ENCODE measurements at places on chromosomes 5 and 9.

DNA sequence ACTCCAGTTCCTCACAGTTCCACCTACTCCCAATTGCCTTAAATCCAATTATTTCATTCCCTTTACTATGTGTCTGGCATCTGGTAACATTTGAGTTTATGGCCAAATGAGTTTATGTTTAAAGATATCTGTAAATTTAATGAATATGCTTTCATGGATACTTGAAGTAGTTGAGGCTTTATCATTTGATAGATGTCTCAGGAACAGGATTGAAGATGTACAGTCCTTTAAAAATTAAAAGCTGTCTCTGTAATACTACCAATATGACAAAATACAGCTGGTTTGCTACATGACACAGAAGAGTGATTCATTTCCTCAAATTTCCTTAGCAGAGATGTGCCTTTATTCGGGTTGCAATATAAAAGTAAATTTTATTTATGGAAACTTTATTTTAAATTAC lies 2326.0 kb upstream of the ACO1 start:
- DNase-seq: no peak

DNA sequence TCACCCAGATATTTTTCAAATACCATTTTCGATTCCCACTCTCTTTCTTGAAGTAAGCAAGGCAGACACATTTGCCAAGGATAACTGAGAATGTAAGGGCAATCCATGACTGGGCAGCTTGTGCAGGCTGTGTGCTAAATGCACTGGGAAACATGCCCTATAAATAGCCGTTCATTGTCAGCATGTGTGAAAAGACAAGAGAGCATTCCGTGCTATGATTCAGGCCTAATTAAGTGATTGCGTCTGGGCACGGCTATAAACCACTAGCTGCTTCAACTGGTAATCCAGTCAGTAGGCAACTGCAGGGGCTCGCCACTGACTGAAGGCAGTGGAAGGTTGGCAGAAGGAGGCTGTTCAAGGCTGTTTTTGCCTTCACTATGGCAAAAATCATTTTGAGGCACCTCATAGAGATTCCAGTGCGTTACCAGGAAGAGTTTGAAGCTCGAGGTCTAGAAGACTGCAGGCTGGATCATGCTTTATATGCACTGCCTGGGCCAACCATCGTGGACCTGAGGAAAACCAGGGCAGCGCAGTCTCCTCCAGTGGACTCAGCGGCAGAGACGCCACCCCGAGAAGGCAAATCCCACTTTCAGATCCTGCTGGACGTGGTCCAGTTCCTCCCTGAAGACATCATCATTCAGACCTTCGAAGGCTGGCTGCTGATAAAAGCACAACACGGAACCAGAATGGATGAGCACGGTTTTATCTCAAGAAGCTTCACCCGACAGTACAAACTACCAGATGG lies at the start of gene HSPB3:
Gene HSPB3 (plus strand): TSS at position 287 of the 745 bp plus-strand sequence. CDS start 91 bp downstream, at position 378.
- peak; percentile 55 for DNase-seq

- DNase-seq: no peak
Observed at GRCh38 chr5:54146916-54147315, 163.5 kb downstream of the ARL15 start.

GRCh38 chr9:90044710-90045151 lies 439.9 kb downstream of the GADD45G start:
- DNase-seq: no peak

DNA sequence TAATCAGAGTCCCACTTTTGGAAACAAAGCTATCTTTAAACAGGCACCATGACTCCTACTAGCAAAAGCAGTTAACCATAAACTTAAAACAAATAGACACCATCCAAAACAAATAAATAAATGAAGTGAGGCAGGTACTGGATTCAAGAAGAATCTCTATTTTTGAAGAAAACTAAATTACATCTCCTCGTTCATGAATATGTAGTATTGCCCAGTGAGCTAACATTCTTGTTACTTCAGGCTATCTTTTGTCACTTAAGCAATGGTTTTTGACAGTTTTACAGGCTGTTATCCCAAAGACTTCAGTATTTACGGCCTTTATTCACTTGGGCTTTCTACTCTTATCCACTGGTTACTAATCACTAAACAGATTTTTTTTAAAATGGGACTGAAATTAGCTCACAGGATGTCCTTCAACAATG lies 242.5 kb downstream of the MLLT3 start:
- no peak for DNase-seq

GRCh38 chr9:137484551-137485315 lies 25.6 kb upstream of the NSMF start:
- DNase-seq: no peak

GRCh38 chr9:99743455-99743854 lies 78.2 kb upstream of the NR4A3 start:
- no peak for DNase-seq

GRCh38 chr9:94159069-94159939 lies 75.0 kb downstream of the PTPDC1 start:
- DNase-seq: no peak

DNA sequence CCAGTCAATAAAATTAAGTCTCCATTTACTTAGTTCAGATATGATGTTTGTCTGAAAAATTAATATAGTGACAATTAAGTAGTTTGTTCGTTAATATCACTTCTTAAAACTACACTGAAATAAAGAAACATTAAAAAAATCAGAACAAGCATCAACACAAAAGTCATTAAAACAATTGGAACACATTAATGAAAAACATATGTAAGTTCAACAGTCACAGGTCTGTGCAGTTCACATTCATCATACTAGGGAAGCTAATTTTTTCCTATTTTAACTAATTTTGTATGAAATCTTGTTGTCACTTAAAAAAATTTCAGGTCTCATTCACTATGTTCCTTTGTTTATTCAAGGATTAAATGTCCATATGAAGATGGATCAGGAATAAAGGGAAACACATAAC lies 22.5 kb downstream of the POC5 start:
- DNase-seq: no peak

- no peak for DNase-seq
Observed at GRCh38 chr5:56270058-56270457, 36.9 kb upstream of the ANKRD55 start.

- no peak for DNase-seq
Observed at GRCh38 chr5:15946026-15946425, 233.6 kb downstream of the MARCHF11 start.

DNA sequence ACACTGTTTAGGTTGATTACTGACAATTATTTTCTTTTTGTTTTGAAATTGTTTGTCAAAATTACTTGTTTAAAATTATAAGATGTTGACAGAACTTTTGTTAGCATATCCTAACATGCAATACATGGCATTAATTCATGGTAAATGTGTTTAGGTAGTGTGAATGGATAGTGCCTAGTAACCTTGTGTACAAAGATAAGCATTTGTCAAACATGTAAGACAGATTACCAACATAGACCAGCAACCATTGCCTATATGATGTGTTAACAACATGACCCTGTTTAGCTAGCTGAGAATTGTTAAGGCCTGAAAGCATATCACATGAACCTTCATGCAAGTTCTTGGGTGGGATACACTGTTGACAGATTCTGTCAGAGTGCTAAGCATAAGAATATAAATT lies 13.4 kb downstream of the MAN2A1 start:
- DNase-seq: no peak

DNA sequence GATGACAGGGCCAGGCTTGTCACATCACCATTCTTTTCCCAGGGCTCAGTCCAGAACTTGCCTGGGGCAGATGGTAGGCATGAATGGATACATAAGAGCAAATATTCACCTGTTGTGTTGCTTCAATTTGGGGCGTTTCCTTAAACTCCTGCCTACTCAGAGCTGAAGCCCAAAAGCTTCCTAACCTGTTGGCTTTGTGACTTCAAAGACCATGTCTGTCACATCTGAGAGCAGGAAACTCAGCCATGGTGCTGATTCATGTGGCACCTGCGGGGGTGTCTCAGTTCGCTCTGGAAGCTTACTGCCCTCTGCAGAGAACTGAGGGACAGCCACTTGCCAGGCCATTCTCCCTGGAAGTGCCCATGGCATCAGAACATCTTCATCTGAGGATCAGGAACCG lies 246.6 kb downstream of the HSPA4 start:
- DNase-seq: no peak

GRCh38 chr9:116653348-116654058 lies 33.6 kb upstream of the TRIM32 start:
- DNase-seq: no peak

GRCh38 chr5:177431317-177432142 lies 5.1 kb downstream of the GRK6 start:
- DNase-seq: peak; percentile 80

DNA sequence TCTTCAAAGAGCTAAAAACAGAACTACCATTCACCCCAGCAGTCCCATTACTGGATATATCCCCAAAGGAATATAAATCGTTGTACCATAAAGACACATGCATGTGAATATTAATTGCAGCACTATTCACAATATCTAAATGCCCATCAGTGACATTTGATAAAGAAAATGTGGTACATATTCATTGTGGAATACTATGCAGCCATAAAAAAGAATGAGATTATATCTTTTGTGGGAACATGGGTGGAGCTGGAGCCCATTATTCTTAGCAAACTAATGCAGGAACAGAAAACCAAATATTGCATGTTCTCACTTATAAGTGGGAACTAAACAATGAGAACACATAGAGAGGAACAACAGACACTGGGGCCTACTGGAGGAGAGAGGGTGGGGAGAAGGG lies 38.7 kb downstream of the FCHO2 start:
- DNase-seq: no peak

DNA sequence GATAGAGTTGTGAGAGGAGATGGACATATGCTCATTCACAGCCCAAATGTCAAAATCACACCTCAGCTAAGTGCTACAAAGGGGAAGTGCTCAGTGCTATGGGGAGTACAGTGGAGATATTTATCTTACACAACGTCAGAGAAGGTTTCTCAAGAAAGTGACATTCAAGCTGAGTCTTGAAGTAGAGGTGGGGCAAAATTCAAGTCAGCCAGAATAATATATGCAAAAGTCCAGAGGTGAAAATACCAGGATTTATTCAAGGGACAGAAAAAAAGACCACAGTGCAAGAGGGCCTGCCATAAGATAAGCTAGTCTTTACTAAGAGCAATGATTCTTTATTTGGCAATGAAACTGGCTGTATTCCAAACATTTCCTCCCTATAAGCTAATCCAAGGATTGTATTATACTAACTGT lies 327.8 kb upstream of the PIK3R1 start:
- DNase-seq: no peak

GRCh38 chr5:158303275-158303674 lies 444.3 kb upstream of the CLINT1 start:
- DNase-seq: no peak

DNA sequence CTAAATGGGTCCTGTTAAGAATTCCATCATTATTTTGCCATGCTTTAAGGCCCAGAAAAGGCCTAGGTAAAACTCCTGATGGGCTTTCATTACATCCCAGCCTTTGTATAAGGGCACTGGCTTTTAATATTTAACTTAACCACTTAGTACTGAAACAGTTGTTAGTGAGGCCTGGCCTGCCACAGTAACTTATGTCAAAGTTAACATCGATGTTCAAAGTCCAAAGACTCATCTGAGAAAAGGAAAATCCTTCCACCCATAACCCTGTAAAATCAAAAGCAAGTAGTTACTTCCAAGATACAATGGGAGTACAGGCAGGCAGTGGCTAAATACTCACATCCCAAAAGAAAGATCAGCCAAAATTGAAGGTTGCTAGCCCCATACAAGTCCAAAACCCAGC lies 15.0 kb upstream of the UGT3A1 start:
- DNase-seq: no peak

GRCh38 chr5:95184924-95185323 lies 100.0 kb downstream of the MCTP1 start:
- DNase-seq: no peak

DNA sequence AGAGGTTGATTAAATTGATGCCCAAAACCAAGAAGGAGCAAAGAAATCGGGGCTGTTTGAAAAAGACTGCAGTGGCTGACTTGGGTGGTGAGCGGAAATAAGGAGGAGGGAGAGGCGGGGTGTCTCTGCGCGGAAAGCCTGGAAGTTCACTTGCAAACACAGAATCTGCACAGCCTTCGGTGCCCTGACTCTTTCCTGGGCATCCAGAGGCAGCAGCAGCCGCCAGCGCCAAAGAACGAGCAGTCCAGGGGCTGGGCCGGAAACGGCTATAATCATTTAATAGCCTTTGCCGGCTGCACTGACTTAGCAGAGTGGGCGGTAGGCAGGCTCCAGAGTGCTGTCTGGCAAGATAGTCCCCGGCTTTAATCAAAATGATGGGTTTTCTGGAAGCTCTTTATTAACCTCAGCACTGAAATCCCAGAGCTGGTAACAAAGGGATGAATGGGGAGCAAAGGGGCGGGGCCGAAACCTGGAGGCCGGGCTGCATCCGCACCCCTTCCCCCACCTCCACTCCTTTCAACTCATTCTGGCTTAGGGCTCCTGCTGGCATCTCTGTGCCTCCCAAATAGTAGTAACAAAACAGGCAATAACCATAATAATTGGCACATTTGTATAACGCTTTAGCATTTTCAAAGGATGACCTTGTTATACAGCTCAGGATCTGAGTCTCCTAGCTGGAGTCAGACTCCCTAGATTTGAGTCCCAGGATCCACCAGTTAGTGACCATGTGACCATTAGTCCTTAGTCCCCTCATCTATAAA lies 35.7 kb downstream of the PCDHAC2 start:
- DNase-seq: no peak

DNA sequence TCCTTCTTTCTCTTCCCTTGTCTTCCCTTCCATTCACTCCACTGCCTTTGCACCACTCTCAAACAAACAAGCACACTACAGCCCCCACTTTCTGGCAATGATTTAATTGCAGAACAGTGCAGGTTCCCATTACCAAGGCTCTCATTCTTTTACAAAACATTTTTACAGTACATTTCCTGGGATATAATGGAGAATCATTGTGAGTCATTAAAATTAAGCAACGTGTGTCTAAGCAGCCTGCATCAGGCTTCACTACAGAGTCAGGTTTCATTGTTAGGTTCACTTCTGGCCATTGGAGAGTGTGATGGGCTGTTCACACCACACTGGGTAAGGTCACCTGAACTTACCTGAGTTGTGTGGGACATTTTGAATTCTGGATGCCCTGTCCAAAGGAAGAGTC lies 303.5 kb downstream of the TRIM32 start:
- DNase-seq: no peak

- no peak for DNase-seq
Observed at GRCh38 chr5:12934722-12935121, 1009.8 kb downstream of the DNAH5 start.

- DNase-seq: no peak
Observed at GRCh38 chr5:170836226-170836625, 25.6 kb upstream of the RANBP17 start.

- no peak for DNase-seq
Observed at GRCh38 chr9:120104771-120105170, 475.2 kb downstream of the CDK5RAP2 start.

DNA sequence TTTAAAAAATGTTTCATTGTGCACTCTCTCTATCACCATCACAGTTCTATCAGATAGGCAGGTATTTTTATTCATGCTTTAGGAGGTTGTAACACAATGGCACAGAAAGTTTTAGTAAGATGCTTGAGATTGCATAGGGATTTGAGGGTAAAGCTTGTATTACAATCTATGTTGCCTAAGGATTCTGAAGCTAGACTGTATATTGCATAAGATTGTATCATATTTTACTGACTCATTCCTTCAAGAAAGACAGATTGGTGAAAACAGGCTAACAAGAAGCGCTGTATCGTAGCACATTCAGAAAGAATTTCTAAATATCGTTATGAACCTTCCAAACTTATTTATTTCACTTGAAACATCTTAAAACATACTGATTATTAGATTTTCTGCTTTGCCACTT lies 577.7 kb downstream of the EBF1 start:
- no peak for DNase-seq

Measured in heart left ventricle (tissue), 16 donors.